ENCODE measurements at places on chromosomes 2 and 18. TPM values are rescaled to one million over a fixed set of nuclear protein-coding genes. Genes with fewer than 3 reads are reported as not detected.

The SERPINB10 gene
- total RNA-seq: not detected

The KCTD1 gene
- 10.6 TPM for total RNA-seq

The IL36A gene
- not detected for total RNA-seq

The ACMSD gene
- not detected for total RNA-seq

The DSG3 gene
- total RNA-seq: not detected

The CDH20 gene
- not detected for total RNA-seq

Data from endothelial cell (in vitro differentiated cells).